ENCODE measurements at places on chromosomes 2 and 18.

- no peak for DNase-seq
Measured at GRCh38 chr2:82055846-82056245, 1751.3 kb upstream of the LRRTM1 start.

GRCh38 chr2:236612737-236613136 lies 43.1 kb downstream of the ACKR3 start:
- no peak for DNase-seq

DNA sequence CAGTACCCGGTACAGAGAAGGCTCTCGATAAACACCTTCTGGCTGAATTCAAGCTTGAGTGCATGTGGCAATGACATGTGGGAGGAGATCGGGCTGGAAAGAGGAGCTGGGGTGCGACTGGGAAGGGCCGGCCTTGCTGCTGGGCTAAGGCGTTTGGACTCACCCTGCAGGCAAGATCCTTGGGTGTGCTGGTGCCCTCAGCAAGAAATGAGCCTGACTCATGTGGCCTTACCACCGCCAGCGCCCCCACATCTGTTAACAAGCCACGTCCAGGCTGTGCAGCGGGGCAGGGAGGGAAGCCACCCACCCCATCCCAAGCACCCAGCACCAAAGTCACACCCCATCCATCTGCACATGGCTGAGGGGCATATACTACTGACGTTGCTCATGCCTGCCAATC lies 1.3 kb downstream of the HS1BP3 start:
- DNase-seq: no peak

GRCh38 chr2:52467189-52467588 lies 1300.4 kb upstream of the CHAC2 start:
- DNase-seq: no peak

GRCh38 chr2:62467475-62468321 lies 38.3 kb downstream of the TMEM17 start:
- DNase-seq: no peak

GRCh38 chr2:168179592-168179991 lies 67.8 kb downstream of the STK39 start:
- peak; percentile 44 for DNase-seq

DNA sequence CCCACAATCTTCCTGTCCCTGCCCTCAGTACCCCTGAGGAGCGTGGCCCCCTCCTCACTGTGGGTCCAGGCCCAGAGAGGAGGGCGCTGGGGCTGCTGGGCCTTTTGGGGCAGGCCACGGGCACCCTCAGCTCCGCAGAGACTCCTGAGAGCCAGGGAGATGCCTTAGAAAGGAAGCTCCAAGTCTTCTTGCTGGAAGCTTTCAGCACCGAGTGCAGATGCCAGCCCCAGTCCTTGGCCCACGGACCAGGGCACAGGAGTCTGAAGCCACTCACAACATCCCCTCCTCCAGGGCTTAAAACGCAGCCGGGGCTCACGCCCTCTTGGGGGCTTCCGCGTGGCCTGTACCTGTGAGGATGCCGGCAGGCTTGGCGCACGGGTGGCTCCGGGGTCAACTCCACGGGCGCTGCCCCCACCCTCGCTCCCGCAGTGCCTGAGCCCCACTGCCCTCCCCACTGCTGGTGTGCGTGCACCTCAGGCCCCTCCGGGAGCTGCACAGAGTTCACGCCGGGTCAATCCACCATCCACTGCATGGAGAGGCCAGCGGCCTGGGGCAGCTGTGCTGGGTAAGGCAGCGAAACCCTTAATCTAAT lies 72.1 kb upstream of the CTDP1 start:
- no peak for DNase-seq

GRCh38 chr2:58688813-58689212 lies 447.7 kb upstream of the FANCL start:
- DNase-seq: no peak

GRCh38 chr2:236986524-236987330 lies 99.0 kb upstream of the COPS8 start:
- DNase-seq: no peak

DNA sequence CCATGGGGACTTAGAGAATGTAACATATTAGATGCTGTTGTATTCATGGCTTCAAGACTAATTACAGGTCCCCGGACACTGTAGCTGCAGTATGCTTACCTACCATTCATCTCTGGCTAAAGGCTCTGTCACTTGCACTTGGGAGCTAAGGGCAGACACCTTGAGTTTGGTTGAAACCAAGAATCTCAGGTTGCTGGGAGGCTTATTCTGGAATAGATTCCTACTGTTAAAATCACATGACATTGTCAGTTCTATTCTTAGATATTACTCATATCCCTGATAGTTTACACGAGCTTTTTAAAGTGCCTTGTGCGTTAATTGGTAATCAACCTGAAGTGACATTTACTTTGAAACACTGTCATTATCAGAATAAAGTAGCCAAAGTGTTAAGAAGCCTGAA lies 73.0 kb upstream of the EPB41L5 start:
- no peak for DNase-seq

DNA sequence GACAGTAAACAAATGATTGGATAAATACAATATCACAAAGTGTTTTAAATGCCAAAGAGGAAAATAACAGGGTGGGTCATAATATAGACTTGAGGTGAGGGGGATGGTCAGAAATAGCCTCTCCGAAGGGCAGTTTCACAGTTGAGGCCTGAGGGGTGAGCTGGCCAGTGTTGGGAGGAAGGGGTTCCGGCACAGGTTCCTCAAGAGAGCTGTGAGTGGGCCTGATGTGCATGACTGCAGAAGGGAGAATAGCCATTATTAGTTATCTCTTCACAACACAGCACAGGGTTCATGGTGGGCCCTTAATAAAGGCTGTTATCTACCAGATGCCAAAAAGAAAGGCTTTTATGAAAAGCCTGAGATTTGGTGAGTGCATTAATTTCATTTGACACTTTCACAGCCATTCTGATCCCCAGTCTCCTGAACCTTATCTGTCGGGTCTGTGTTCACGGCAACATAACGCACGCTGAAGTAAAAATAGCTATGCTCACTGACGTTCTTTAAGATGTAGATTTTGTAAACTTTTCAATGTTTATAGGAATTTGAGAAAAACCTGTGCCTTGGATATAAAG lies 39.6 kb downstream of the POLR1A start:
- DNase-seq: no peak

GRCh38 chr2:71601136-71602114 lies 148.1 kb downstream of the DYSF start:
- DNase-seq: no peak

DNA sequence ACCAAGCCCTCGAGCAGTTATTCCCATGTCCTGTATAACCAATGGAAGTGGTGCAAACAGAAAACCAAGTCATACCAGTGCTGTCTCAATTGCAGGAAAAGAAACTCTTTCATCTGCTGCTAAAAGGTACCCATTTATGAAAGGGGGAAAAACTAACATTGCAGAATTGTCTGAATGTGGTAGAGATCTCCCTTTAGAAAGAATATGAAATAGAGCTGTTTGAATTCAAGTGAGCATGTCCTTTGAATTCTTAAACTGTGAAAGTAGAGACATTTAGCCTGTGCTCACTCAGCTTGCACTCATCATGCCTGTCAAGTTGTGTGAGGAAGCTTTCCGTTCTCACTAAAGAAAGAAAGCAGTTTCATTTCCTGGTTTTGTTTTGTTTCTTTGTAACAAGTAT lies 87.4 kb downstream of the EML4 start:
- no peak for DNase-seq

DNA sequence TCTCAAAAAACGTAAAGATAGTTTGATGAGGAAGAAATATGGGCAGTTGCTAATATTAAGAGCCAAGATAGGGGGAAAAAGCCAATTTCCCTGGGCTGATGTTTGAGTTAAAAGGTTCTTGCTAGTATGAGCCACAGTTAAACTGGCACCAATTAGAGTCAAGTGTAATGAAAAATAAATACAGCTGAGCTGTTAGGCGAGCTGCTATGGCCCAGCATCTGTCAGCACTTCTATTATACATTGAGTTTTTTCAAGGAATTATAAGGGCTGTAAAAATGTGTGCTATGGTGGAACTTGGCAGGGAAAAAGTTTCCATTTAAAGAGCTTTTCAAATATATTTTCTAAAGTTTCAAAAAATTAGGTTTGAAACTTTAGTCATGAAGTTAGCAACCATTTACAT lies 279.6 kb downstream of the CYRIA start:
- DNase-seq: no peak

DNA sequence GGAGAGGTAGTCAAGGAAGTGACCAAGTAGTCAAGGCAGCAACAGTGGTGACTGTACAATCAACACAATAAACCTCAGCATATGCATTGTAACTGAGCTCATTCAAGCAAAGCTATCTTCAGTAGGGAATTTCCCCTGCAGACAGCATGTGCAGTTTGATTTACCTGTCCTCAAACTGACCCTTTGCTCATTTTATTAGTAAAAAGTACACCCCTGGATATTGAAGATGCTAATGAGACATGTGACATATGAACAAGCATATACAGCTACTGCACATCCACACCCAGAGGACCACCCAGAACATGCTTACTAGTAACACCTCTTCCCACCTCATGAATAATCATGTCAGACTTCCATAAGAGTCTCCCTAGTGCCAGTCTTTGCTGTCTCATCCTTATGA lies 15.4 kb downstream of the C2orf81 start:
- no peak for DNase-seq

GRCh38 chr2:113089916-113090315 lies 22.1 kb downstream of the IL1F10 start:
- no peak for DNase-seq

GRCh38 chr2:101256316-101256715 lies 3.6 kb downstream of the CNOT11 start:
- DNase-seq: no peak

GRCh38 chr18:46321955-46322354 lies 217.8 kb downstream of the HAUS1 start:
- no peak for DNase-seq

- DNase-seq: no peak
Measured at GRCh38 chr18:67574749-67575148, 58.2 kb upstream of the DSEL start.

DNA sequence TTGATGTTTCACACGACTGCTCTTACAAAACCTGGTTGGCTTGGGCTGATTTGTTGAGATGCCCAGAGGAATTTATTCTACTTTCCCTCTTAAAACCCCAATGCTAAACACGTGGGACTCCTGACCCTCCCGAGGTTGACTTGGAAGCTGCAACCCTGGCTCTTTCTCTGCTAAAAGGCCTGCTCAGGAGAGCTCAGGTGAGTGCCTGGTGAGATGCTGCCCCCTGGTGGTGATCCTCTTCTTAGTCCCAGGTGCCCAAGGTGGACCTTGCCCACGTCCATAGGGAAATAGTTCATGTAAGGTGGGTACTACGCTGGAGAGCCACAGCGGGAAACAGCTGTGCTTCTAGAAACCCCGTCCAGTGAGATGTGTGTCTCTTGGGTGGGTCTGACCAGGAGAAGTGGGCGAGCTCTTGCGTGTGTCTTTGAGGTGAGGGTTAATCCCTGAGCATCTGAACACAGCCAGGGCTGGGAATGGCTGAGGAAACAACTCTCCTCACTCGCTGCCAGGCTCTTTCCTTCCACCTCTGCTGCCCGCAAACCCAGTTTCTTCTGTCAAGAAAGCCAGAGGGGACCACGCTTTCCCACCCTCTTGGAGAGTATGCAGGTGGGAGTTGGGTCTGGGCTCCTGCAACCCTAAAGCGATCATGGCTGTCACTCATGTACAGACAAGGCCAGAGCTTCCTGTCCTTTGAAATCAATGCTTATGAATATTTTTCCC lies 25.5 kb upstream of the PXDN start:
- DNase-seq: peak; percentile 82

DNA sequence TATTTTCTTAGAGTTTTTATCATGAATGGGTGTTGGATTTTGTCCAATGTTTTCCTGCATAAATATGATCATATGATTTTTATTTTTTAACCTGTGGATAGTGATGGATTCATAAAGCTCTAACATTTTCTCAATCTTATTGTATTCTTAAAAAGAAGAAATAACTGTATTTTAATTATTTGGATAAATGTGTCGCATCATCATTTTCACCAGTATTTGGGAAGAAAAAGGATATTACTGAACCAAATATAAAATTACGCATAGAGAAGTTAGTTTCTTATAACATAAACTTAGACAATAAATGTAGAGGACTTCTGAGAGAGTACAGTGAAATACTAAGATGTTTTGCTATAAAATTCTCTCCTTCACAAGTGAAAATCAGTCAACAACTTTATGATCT lies 126.0 kb upstream of the CHST9 start:
- DNase-seq: no peak

GRCh38 chr2:71154798-71155197 lies 24.4 kb downstream of the MPHOSPH10 start:
- peak; percentile 27 for DNase-seq

GRCh38 chr2:180690611-180691010 lies 289.8 kb upstream of the UBE2E3 start:
- no peak for DNase-seq

- DNase-seq: peak; percentile 93
Measured at GRCh38 chr2:9380702-9381628, 42.4 kb downstream of the ITGB1BP1 start.

GRCh38 chr2:33058716-33059470 lies 112.1 kb downstream of the LTBP1 start:
- DNase-seq: no peak

DNA sequence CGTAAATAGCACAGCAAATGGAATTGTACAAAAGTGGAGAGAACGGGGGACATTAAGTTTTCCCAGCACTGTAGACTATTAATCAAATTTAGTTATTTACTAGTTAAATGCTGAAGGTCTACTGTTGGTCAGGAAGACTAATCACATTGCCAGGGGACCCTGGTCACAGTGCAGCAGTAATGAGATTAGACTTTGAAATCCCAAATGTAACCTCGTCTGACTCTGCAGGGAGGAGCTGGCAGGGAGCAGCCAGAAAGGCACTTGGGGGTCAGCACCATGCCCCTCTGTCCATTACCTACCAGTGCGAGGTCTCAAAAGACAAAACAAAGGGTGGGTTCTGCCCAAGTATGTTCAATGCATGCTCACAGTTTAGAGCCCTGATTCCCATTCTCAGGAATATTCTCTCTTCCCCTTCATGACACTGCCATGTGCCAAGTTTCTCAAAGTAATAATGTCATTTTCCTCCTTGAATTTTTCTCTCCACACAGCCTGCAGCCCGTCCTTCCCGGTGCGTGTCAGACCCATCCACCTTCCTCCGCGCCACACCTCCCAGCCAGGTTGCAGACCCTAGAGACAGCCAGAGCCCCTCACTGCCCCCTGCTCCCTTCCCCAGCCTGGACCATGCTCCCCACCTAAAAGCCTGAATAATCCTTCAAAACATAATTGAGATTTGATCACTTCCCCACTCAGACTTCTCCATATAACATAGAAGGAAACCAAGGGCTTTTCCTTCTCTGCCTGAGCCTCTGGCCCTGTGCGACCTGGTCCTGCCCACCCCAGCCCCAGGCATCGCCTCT lies 52.5 kb downstream of the TMEM18 start:
- DNase-seq: peak; percentile 77

- DNase-seq: no peak
Measured at GRCh38 chr2:123164216-123164615, 860.9 kb upstream of the CNTNAP5 start.

DNA sequence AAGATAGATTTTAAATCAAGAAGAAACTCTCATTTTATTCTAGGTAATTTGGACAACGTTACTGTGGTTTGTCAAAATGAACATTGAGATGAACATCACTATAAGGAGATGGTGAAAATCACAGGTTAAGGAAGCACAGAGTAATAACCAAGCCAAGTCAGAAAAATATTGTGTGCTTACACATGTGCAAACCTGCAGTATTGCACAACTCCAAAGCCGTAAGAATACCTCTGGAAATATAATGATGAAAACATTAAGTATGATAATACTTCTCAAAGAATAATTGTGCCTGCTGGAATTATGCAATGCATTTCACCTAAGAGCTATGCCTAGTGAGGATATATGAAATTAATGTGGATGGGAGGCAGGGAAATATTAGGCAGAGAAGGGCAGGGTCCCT lies 21.1 kb upstream of the GALNT5 start:
- no peak for DNase-seq

- DNase-seq: no peak
Measured at GRCh38 chr2:205058409-205058808, 513.1 kb downstream of the PARD3B start.
